ENCODE measurements at places on chromosomes 13 and 19.

- DNase-seq = no peak
Measured at GRCh38 chr19:41449865-41450178, 6.9 kb downstream of the ERICH4 start.

DNA sequence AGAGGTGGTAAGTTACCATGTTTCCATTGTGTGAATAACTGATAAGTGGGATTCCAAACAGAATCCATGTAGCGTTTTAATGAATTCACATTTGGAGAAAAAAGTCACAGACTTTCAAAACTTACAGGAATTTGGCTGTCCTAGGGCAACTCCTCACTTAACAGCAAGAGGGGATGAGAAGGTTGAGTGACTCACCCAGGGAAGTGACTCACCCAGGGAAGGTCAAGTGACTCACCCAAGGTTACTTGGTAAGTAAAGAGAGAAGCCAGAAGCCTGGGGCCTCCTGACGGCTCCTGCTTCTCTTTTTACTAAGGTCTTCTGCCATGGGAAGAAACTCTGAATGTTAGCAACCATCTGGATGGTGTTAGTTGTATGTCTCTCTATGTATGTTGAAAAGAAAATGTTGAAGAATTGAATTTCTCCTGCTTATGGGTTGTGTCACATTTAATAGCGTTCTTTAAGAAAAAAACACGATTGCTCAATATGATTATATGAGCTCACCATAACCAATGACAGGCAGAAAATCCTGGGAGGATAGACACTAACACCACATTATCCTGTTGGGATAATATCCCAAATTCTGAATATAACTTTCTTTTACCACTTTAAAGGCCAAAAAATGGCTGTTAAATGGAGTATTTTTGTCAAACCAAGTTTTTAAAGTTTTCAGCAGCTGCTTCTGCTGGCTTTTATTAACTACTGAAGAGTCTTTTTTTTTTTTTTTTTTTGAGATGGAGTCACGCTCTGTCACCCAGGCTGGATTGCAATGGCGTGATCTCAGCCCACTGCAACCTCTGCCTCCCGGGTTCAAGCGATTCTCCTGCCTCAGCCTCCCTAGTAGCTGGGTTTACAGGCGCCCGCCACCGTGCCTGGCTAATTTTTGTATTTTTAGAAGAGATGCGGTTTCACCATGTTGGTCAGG, 195.6 kb downstream of the GGACT start:
- no peak for DNase-seq

DNA sequence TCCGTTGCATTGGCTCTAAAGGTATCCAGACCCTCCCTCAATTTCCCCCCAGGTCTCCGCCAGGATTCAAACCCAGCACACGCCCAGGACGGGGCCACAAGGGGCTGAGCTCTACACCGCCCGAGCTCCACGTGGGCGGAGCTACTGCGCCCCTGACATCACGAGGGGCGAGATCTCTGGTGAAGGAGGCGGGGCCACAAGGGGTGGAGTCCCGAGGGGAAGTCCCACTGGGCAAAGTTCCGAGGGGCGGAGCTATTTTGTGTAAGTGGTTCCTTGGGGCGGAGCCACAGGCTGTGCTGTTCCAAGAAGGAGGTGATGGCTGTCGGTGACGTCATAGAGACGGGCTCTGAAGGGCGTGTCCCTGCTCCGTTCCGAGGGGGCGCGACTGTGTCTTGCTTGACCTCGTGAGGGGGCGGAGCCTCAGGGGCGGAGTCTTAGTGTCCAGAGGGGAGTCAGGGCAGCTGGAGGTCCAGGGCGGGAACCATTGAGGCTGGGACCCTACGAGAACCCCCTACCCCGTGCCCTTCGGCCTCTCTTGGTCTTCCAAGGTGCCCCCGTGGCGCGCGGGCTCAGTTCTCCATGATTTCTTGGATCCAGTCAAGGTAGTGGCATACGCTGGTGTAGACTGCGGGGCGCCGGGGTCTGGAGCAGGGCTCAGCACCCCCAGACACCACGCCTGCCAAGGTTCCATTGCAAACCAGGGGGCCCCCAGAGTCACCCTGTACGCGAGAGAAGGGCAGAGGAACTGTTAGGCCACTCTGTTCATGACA, 1.3 kb upstream of the KLK8 start:
- DNase-seq = no peak

DNA sequence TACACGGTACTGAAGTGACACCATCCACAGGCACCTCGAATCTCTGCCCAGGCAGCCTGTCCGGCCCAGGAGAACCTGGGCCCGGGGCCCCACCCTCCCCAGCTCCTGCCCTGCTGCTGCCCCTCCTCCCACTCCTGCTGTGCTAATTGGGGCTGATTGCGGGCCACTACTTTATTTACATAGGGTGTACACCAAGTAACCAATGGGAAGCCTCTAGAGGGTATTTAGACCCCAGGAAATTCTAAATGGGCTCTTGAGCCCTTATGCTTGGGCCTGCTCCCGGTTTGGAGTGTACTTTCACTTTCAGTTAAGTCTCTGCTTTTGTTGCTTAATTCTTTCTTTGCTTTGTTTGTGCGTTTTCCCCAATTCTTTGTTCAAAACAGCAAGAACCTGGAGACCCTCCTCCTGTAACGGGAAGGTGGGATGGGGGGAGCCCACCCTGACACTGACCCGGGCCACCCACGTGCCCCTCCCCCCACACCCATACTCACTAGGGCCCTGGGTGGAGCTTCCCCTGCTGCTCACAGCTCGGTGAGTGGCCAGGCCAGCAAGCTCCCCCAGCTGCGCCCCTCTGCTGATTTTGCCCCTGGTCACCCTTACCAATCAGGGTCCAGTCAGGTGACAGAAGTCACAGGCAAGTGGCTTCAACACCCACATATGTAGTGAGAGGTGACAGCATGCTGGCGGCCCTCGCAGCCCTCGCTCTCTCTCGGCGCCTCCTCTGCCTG, 9.4 kb downstream of the SCGB2B2 start:
- no peak for DNase-seq

- no peak for DNase-seq
Measured at GRCh38 chr13:90154311-90154960, 1193.1 kb upstream of the MIR17HG start.

- no peak for DNase-seq
Measured at GRCh38 chr13:43782686-43783085, 4.1 kb downstream of the ENOX1 start.

- DNase-seq = no peak
Measured at GRCh38 chr19:5073153-5073844, 104.4 kb downstream of the KDM4B start.

GRCh38 chr13:83008212-83008929, 873.9 kb downstream of the SLITRK1 start:
- no peak for DNase-seq

GRCh38 chr19:35521124-35521743, 6.9 kb downstream of the SBSN start:
- no peak for DNase-seq

DNA sequence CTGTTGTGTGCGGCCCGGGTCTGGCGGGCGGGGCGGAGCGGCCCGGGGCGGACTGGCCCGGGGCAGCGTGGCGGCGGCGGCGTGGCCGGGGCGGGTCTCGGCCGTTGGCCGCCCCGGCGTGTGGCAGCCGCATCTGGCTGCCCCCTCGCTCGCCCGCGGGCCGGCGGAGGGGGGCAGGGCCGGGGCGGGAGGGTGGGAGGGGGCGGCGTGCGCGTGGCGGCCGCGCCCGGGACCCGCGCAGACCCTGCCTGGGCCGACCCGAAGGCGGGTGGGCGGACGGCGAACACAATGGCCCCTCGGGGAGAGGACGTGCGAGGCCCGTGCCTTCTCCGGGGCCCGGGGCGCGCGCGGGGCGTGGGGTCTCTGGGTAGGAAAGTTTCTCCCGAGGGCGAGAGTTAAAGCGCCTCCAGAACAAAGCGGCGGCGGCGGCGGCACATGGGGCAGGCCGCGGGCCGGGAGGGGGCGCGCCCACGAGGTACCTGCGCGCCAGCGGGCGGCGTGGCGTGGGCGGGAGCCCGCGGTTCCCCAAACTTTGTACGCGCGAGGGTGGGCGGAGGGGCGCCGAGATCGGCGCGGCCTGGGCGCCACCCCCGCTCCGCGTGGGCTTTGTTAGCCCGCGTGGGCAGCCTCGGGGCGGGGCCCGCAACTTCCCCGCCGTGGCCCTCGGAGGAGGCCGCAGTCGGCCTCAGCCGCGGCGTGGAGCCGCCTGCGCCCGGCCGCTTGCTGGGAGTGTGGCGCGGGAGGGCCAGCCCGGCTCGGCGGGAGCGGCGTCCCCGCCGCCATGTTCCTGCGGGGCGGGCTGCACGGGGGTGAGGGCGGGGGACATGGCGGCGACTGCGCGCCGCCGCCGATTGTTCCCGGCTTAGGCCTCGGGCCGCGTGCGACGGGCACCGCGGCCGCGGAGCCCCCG, 764 bp downstream of the MIR17HG start:
- DNase-seq = peak; percentile 41

- DNase-seq = no peak
Measured at GRCh38 chr19:45595814-45596213, 6.2 kb downstream of the GPR4 start.

- DNase-seq = no peak
Measured at GRCh38 chr19:10817291-10818038, 18.5 kb downstream of the TMED1 start.

- no peak for DNase-seq
Measured at GRCh38 chr13:101451641-101452040, 834 bp upstream of the ITGBL1 start.

GRCh38 chr13:111908981-111909380, 158.0 kb upstream of the SOX1 start:
- no peak for DNase-seq

DNA sequence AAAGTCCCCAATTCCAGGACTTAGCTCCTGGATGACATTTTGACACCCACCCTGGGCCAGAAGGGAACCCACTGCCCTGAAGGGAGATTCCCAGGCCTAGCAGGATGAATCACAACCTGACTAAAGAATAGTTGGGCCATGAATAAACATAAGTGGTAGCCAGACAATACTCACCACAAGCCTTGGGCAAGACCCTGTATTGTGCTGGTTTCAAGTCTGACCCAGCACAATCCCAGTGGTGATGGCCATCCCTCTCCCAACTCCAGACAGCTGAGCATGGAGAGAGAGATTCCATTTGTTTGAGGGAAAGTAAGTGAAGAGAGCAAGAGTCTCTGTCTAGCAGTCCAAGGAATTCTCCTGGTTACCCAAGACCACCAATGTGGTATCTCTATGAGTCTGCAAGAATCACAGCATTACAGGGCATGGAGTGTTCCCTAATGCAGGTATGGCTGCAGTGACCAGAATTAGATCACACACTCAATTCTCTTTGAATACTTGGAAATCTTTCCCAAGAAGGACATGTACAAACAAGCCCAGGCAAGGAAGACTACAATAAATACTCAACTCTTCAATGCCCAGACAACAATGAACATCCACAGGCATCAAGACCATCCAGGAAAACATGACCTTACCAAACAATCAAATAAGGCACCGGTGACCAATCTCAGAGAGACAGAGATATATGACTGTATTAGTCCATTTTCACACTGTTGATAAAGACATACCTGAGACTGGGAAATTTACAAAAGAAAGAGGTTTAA, 158.0 kb downstream of the VWA8 start:
- DNase-seq = no peak

- no peak for DNase-seq
Measured at GRCh38 chr13:111659219-111659775, 338.9 kb downstream of the TEX29 start.

DNA sequence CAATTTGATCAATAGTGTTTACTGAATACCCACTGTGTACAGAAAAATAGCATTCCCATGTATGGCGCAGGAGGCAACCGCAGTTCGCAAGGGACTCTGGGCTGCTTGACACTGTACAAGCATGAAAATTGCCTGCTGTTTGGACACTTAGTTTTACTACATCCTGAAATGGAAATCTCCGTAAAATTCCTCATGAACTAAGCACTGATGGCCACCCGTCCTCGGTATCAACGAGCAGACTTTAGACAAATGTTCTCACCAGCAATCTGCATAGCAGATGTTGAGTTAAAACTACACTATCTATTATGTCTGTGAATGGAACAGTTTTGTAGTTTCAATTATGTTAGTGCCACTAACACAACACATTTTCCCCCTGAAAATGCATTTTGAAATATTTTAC, 294.7 kb downstream of the DCLK1 start:
- no peak for DNase-seq

DNA sequence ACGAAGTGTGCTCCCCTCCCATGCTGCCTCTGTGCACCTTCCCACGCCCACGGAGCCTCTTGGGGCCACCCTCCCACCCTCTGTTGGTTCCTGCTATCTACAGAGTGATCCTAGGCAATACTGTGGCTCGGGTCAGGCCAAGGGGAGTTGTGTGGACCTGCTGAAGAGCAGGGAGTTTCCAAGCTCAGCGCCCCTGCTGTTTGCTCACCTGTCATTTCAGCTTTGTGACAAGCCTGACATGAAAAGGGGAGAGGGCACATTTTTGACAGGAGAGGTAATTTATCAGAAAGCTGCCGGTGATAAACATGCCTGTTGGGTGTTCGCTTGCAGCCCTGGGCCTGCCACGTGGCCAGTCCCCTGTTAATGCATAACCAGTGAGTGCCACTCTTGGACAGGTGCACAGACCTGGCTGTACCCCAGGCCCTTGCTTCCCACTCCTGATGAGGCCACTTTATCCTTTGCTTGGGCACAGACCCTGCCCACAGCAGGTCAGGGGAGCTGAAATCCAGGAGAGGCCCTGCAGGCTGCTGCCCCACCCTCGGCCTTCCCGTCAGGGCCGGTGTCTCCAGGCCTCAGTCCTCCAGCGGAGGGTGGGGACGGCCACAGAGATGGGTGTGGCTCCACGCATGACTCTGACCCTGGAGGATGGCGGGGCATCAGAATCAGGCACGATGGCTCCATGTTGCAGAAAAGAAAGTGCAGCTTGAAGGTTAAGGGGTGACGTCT, 201.5 kb upstream of the GPR12 start:
- DNase-seq = no peak
